ENCODE measurements at places on chromosomes 7 and 10. TPM values are rescaled to one million over a fixed set of nuclear protein-coding genes. Genes with fewer than 3 reads are reported as not detected.
A peak's percentile ranks its signal among the peaks of the same experiment; 100 is the strongest.

GRCh38 chr10:66378117-66378876 is 547.5 kb upstream of the LRRTM3 start:
- DNase-seq, result no peak
- no peaks in the 10 kb centered on the region for H3K4me1 ChIP-seq
- no peaks in the 10 kb centered on the region for H3K27me3 ChIP-seq
- H3K36me3 ChIP-seq, result no peaks in the 10 kb centered on the region
- no peak overlapping the region for H3K27ac ChIP-seq

DNA sequence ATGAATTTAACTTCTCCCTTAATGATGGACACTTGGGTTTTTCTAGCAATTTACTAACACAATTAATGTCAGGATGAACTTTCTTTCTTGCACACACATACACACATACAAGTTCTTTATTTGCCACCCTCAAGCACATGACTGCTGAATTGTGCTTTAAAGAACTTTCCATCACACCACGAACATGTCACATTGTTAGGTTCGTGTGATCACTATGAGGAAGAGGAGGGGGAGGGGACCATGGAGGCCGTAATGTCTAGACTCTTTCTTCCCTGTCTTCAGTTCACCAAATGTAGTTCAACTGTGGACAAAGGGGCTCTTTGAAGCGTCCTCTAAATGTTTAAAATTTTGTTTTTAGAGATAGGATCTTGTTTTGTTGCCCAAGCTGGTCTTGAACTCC is 31.0 kb downstream of the NUP42 start:
- no peak overlapping the region for H3K27ac ChIP-seq
- no peaks in the 10 kb centered on the region for H3K27me3 ChIP-seq
- no peaks in the 10 kb centered on the region for H3K36me3 ChIP-seq
- H3K4me3 ChIP-seq, result no peak overlapping the region

DNA sequence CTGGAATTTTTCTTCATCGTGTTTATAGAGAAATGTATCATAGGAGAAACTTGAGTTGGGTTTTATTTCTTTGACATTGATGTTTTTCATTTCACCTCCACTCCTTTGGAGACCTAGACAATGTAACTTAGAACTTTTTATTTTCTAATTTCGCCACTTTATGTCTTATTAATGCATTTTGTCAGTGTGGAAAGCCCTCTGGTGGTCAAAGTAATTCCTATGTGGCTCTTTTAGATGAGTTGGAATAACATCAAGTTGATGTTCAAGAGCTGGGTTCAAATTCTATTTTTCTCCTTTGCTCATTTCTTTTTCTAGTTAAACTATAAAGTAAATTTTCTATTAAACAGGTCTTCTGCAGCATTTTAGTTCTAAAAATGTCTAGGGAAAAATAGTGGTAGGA is 478.6 kb downstream of the LRMDA start:
- peak; percentile 48 for DNase-seq
- no peaks in the 10 kb centered on the region for H3K27me3 ChIP-seq
- H3K27ac ChIP-seq, result no peak overlapping the region
- peaks cover under 1% of the 10 kb centered on the region for H3K4me1 ChIP-seq
- no peak overlapping the region for H3K4me3 ChIP-seq
- H3K36me3 ChIP-seq, result no peaks in the 10 kb centered on the region

- H3K36me3 ChIP-seq, result peaks cover 30% of the 10 kb centered on the region
- H3K4me1 ChIP-seq, result no peaks in the 10 kb centered on the region
- H3K4me3 ChIP-seq, result no peak overlapping the region
- H3K27me3 ChIP-seq, result no peaks in the 10 kb centered on the region
- H3K27ac ChIP-seq, result peak overlapping the region; percentile 8
Measured at GRCh38 chr7:5673125-5673524, 108.3 kb downstream of the RNF216 start.

DNA sequence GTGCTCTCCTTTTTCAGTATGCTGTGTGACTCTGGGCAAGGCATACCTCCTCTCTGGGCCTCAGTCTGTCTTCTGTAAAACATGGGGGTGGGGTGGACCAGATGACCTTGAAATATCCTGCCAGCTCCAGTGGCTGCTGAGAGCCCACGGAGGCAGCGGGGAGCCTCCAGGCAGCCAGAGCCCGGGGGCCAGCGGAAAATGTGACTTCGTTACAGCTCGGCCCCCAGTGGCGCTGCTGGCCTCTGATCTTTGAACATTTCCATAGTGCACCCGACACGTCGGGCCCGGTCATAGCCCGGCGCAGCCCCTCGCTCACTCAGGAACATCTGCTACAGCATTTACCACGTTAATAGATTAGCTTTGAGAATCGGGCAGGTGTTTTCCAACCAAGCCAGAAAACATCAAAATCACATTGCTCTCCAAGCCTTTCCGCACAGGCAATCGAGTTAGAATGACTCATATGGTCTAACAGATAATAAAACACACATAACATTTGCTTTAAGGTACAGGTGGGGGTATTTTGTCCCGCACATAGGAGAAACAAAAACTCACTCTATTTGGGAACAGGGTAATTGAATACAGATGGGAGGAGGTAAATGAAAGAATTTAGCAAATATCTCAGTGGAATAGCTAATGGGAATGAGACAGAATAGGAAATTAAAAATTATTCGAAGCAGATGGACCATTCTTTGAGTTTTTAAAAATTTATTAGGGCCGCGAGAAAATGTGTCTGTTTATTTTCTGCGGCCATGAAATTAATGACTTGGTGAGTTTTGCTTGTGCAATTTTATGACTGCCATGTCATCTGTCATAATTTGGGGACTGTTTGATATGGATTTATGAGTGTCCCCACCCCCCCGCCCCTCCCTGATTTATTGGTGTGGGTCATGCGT is 26.3 kb upstream of the COMTD1 start:
- no peaks in the 10 kb centered on the region for H3K36me3 ChIP-seq
- H3K27me3 ChIP-seq, result no peaks in the 10 kb centered on the region
- H3K4me1 ChIP-seq, result no peaks in the 10 kb centered on the region

DNA sequence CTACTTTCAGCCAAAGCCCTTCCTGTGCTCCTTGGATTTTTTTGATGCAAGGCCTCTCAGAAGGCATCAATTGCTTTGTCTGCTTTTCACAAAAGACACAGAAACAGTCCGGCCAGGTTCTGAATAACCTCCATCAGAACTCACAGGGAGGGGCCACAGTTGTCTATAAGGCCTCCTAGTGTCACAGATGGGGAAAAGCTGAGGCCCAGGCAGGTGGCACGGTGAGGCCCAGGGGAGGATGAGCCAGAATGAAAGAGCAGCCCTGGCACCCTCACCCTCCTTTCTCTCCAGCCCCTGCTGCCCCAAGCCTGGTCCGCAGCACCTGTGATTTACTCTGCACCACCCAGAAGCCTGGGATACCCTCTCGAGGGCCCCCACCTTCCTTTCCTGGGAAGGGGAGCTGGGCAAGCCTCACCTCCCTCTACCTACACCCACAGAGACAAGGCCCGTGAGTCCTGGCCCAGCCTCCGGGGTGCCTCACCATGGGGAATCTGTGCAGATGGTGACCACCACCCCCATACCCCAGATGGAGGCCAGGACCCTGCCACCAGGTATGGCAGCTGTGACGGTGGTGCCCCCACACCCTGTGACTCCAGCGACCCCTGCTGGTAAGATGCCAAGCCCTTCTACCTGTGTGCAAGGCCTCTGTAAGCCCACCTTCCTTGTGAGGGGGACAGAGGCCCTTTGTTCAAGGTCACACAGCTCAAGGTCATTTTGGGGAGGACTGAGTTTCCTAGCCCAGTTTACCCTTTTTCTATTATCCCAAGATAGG is 26.2 kb upstream of the ZNF467 start:
- no peaks in the 10 kb centered on the region for H3K36me3 ChIP-seq
- no peaks in the 10 kb centered on the region for H3K4me1 ChIP-seq
- no peaks in the 10 kb centered on the region for H3K27me3 ChIP-seq
- DNase-seq, result peak; percentile 25

- H3K27ac ChIP-seq, result no peak overlapping the region
- no peaks in the 10 kb centered on the region for H3K4me1 ChIP-seq
- H3K27me3 ChIP-seq, result no peaks in the 10 kb centered on the region
- H3K4me3 ChIP-seq, result no peak overlapping the region
- H3K36me3 ChIP-seq, result no peaks in the 10 kb centered on the region
Measured at GRCh38 chr7:133770863-133771492, 356.2 kb upstream of the LRGUK start.

Gene PAPOLB
- polyA plus RNA-seq, result not detected

Gene PRR15
- polyA plus RNA-seq, result 155 TPM

Gene TRIM74
- polyA plus RNA-seq, result 0.46 TPM
